ENCODE measurements at places on chromosomes 6 and 20.

- no peak for DNase-seq
These were observed 133.5 kb downstream of the SCML4 start for GRCh38 chr6:107690643-107691061.

DNA sequence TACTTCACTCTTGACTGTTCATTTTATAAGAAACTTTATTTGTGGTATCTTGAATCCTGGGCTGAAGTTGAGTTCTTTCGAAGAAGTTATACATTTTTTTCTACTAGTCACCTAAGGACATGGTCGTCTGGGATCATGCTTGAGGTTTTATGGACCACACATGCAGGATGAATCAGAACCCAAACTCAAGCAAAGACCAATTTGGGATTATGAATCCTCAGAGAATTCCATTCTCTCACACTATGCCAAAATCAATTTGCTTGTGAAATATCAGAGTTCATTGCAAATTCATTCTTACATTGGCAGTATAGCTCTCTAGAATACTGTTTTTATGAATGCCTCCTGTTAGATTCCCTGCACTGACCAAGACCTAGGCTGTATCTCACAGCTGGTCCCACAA, 114.3 kb upstream of the HDAC2 start:
- DNase-seq = no peak

GRCh38 chr6:105326833-105327770, 75.8 kb downstream of the PREP start:
- DNase-seq = peak; percentile 91

DNA sequence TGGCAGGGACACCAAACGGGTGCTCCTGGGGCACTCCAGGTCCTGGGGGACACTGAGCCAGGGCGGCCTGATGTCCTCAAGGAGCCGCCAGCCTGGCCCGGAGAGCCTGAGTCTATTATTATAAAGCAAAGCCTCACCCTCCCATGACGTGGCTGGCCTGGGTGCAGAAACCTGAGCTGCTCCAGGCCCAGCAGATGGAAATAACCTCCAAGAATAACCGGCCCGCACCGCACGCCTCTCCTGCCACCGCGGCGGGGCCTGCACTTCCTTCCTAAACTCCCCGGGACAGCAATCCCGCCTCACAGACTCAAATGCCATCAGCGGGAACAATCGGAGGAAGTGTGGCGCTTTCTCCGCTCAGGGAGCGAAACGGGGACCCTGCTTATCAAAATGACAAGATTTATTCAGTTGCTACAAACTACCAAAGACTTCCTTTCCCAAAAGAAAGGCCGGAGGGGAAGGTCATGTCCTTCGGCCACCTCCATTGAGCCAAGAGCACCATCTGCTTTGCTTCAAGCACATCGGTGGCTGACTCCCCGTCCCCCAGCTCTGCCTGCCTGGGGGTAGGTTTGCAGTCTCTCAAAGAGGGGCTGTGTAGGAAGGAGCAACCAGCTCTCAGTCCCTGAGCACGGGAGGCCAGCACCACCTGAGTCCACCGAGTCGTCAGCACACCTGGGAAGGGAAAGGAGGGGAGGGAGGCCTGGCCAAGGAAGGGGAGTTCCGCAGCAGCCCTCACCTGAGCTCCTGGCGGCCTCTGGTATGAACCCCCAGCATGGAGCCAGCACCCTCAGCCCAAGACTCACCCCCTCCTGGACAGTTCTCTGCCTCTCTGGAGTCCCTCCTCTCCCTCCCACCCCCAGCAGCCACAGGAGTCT, 78.6 kb upstream of the QKI start:
- no peak for DNase-seq

DNA sequence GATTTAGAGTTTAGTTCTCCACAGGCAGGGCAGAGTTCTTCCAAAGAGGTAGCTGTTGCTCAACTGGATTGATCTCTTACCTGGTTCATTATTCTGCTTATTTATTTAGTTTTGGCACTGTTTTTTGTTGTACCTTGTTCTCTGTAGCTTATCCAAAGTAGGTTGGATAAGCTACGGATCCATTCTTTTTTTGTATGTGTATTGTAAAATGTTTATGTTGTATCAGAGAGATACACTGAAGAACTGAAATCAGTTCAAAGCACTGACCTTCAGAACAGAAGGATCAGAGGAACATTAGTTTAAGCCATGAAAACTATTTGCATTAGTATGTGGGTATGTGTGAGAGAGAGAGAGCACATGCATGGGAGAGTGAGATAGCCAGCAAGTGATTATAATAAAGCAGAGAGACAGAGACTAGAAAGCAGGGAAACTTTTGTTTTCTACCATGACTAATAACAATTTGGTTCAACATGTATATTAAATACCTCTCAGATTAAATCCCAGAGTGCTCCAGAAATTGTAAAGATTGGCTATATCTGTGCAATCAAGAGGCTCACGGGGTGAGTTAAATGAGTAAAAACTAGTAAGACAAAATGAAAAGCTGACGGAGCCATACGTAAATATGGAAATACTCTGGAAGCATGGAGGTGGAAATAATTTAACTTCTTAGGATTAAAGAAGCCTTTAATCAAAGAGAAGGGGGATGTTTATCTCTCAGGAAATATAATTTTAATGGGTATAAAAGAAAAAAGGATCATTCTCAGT, 40.2 kb downstream of the ITCH start:
- no peak for DNase-seq

DNA sequence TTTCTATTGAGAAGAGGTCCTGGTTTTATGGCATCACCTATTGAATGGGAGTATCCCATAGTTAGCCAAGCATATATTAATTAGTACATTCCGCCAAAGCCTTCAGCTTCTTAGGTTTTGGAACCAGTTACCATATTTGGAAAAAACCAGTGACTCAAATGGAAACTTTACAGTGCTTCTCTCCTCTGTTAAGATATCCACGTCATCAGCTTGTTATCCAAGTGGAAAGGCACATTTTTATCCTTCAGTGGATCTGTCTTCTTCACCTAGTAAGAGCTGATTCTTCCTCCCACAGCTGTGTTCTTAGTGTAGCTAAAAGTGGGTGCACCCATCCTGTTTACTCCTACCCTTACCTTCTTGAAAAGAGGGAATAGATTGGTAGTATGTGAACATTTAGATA, 34.5 kb downstream of the TPD52L1 start:
- DNase-seq = no peak

GRCh38 chr6:21371676-21372171, 221.8 kb upstream of the SOX4 start:
- peak; percentile 57 for DNase-seq

- peak; percentile 68 for DNase-seq
These were observed 7.7 kb upstream of the FOXF2 start for GRCh38 chr6:1381481-1382330.

DNA sequence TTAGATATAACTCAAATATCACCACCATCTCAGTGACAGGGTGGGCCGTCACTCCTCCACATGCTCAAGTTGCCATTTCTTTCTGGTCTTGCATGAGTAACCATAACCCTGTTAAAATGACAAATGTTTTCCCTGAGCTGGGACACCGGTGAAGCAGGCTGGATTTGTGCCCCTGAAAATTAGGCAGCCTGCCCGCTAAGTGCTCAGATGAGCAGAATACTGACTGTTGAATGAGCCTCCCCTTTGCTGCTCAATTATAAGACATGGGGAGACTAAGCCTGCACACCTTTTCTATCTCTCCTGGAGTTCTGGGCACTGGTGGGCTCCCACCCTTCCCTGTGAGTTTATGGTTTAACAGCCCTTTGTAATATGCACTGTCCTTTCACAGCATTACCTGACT, 161.8 kb downstream of the SLC24A3 start:
- DNase-seq = no peak

DNA sequence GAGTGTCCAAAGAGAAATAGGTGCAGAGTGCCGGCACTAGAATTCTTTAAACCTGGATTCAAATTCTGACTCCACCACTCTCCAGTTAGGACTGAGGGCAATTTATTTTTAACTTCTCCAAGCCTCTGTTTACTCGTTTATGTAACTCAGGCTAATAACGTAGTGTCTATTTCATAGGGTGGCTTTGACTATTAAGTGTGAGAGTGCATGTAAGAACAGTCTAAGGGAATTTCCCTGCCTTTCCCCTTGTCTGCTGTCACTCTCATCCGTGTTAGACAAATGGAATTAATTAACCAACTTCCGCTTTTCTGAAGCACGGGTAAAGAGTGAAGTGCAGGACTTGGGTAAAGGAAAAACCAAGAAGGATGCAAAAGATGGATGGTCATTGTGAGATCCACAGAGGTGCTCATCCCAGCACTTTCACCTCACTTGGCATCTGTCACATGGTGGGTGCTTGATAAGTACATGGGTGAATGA, 4.1 kb upstream of the ZKSCAN8 start:
- DNase-seq = no peak

GRCh38 chr6:10184371-10185227, 230.3 kb downstream of the TFAP2A start:
- no peak for DNase-seq

GRCh38 chr20:53515749-53516148, 77.9 kb downstream of the ZNF217 start:
- no peak for DNase-seq

DNA sequence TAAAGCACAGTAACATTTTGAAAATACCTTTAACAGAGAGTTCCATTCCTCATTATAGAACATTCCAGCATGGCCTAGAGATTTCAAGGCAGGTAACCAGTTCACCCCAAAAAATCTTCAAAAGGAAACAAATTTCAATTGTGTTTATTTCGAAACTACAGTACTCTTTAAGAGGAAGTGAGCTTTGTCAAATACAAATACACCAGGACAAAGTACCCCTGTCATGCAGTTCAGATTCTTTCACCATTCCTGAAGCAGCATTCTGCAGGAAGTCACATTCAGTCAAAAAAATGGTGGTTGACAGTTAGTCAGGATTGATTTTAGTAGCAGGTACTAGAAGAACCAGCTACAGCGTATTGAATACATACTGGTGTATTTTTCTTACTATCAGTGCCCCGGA, 89.6 kb upstream of the RIN2 start:
- DNase-seq = no peak

- DNase-seq = no peak
These were observed 465.1 kb downstream of the MEI4 start for GRCh38 chr6:78117966-78118365.

DNA sequence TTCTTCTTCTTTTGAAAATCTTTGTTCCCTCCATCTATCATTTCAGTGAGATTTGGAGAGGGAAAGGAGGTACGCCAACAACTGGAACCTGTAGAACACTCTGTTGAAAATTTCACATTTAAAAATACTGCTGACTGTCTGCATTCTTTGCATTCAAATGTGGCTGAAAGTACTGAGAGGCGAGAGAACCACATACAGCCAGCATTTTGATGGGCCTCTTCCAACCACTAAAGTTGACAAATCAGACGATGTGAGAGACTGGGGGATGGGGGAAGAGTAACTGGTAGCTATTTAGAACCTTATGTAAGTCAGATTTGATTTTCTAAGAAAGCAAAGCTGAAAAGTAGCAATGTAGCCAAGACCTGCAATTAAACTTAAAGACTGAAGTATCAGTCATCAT, 77.5 kb downstream of the FKBP5 start:
- no peak for DNase-seq

- DNase-seq = peak; percentile 46
These were observed 32.5 kb downstream of the PDE10A start for GRCh38 chr6:165630544-165630953.

- DNase-seq = no peak
These were observed 678.1 kb upstream of the ID4 start for GRCh38 chr6:19159089-19159488.

GRCh38 chr6:78670802-78671201, 196.5 kb upstream of the IRAK1BP1 start:
- DNase-seq = no peak

DNA sequence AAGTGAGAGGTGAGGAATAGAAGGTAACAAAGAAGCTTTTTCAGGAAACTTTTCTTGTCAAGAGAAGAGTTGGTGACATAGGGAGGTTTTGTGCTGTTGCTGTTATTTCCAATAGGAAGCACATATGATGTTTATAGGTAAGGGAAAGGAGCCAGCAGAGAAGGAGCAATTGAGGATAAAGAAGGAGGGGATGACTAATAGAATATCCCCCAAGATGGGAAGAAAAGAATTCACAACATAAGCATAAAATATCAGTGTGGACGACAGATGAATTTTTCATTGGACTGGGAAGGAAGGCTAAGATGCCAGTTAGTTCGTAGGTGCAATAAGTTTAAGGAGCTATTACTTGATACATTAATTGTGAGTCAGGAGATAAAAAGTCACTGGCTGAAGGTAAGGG, 8.5 kb upstream of the BEND6 start:
- no peak for DNase-seq

DNA sequence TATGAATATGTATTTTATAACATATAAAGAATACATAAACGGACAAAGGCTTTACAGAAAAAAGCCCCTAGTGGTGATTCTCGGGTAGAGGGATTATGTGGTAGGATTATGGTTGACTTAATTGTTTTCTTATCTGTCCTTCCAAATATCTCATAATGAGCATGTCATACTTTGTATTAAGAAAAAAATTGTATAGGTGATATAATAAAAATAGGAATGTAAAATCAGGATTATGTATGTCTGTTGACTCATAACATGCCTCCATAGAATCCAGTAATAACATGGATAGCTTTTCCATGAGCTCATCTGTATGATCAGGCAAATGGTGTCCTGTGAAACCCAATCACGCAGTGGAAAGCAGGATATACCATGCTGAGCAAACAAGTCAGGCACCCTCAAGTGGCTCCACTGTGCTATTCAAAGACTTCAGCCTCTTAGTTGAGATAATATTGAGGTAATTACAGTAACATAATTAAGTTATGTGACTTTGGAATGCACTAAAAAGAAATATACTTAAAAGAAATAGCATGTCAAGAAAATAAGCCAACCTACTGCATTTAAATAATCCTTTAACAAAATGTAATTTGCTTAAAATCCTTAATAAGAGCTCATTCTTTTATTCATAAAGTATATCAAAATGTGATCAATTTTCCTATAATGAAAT, 39.6 kb upstream of the PRELID3B start:
- peak; percentile 71 for DNase-seq

All from PC-3 (cell line).